ENCODE measurements at places on chromosomes 12 and 14.

- no peak for DNase-seq
Measured at GRCh38 chr12:75883241-75883640, 148.3 kb downstream of the PHLDA1 start.

DNA sequence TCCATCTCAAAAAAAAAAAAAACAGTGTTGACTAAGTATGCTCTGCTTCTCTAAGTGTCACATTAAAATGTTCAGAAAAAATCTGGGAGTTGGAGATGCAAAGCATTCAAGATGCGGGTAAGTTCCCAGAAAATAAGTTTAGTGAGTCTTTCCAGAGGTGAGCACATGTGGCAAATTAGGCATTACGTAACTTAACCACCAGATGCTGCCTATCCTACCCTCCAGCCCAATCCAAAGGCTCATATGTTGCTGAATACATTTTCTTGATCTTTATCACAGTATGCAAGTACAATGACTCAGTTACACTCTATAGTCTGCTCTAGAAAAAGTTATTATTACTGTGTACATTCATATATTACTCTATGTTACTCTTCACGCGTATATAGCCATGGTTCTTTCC is 3.6 kb downstream of the SLC2A14 start:
- DNase-seq = no peak

DNA sequence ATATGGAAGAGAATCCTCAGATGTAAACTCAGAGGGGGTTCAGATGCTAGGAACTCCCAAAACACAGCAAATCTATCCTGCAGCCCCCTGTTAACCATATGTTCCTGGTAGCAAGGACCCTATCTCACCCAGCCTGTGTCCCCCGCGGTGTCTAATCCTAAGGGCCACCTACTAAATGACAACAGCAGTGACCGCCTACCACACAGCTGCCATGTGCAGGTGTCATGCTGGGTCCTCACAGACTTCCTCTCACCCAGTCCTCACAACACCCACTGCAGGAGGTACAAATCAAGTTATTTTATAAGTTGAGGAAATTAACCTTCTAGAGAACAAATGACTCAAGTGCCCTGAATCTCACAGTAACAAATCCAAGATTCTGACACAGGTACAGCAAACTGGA is 73.9 kb downstream of the ITPK1 start:
- DNase-seq = no peak

- DNase-seq = no peak
Measured at GRCh38 chr12:40063414-40063813, 42.5 kb downstream of the SLC2A13 start.

GRCh38 chr14:35277179-35277578 is 15.0 kb upstream of the PSMA6 start:
- DNase-seq = no peak

DNA sequence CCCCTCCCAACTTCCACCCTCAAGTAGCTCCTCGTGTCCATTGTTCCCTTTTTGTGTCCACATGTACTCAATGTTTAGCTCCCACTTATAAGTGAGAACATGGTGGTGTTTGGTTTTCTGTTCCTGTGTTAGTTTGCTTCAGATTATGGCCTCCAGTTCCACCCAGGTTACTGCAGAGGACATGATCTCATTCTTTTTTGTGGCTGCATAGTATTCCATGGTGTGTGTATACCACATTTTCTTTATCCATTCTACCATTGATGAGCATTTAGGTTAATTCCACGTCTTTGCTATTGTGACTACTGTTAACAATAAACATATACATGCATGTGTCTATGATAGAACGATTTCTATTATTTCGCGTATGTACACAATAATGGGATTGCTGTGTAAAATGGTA is 362.6 kb downstream of the TMTC2 start:
- DNase-seq = no peak
